ENCODE measurements at places on chromosomes 7 and 10. TPM values are rescaled to one million over a fixed set of nuclear protein-coding genes. Genes with fewer than 3 reads are reported as not detected.

The OPALIN gene
- not detected for total RNA-seq

The PDE6C gene
- not detected for total RNA-seq

The SEC61A2 gene
- 13.4 TPM for total RNA-seq

The GPR15LG gene
- not detected for total RNA-seq

The SCART1 gene
- 1.3 TPM for total RNA-seq

The NEUROD6 gene
- total RNA-seq: not detected

The MKX gene
- total RNA-seq: 0.30 TPM

The PRSS1 gene
- not detected for total RNA-seq

The CTAGE4 gene
- 1.2 TPM for total RNA-seq

The PTF1A gene
- not detected for total RNA-seq

The MSMB gene
- not detected for total RNA-seq

The COL26A1 gene
- total RNA-seq: not detected

The DGKB gene
- total RNA-seq: not detected

The CDHR1 gene
- total RNA-seq: 1.8 TPM

The SPDYE5 gene
- total RNA-seq: not detected

The CRYGN gene
- not detected for total RNA-seq

The SCIN gene
- total RNA-seq: 0.08 TPM

The SH2D4B gene
- total RNA-seq: 0.21 TPM

The DENND2A gene
- not detected for total RNA-seq

The STAG3 gene
- total RNA-seq: 6.2 TPM

The PURB gene
- 39.8 TPM for total RNA-seq

The DIP2C gene
- total RNA-seq: 0.08 TPM

The RBP4 gene
- total RNA-seq: not detected

The UTF1 gene
- not detected for total RNA-seq

The CNTNAP2 gene
- total RNA-seq: not detected

The STAMBPL1 gene
- 24.5 TPM for total RNA-seq

The FXYD4 gene
- total RNA-seq: not detected

The HOGA1 gene
- total RNA-seq: not detected
